Activated CD8-positive, alpha-beta memory T cell treated with anti-CD3 and anti-CD28 coated beads, Interleukin-2, amount 50 U/mL, for 48 hours (primary cell): ENCODE measurements at places on chromosomes 7 and 10.

- DNase-seq = no peak
Measured at GRCh38 chr7:140494867-140495266, 15.6 kb upstream of the MKRN1 start.

GRCh38 chr7:115300231-115300870 lies 378.5 kb downstream of the MDFIC start:
- DNase-seq = no peak

GRCh38 chr7:27423821-27424220 lies 181.2 kb downstream of the EVX1 start:
- no peak for DNase-seq

DNA sequence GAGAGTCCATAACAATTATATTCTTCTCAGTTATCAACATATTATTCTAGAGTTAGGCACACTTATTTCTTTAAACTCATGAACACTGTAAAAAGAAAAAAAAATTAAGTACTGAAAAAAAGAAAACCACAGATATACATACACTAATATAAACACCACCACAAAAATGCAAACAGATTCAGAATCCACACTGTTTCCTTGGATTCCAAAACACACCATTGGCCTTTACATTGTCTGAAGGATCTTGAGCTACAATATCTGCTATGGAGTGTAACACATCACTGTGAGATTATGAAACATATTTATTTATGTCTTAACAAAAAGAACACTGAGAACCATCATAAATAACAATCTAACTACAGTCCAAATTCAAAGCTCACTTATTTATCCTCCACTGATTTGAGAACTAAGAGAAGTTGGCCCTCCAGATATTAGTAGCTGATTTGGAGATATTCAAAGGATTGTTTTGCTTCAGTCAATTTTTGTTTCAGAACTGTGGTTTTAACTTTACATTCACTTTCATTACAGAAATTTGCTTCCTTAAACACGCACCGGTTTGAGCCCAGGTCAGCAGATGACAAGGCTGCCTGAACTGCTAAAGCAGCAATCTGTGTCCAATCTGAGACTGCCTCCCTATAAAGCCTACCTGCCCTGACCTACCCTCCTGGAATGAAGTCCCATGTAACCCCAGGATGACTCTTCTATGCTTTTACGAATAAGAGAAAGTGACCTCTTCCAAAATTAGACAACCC lies 47.0 kb upstream of the CDK1 start:
- no peak for DNase-seq

DNA sequence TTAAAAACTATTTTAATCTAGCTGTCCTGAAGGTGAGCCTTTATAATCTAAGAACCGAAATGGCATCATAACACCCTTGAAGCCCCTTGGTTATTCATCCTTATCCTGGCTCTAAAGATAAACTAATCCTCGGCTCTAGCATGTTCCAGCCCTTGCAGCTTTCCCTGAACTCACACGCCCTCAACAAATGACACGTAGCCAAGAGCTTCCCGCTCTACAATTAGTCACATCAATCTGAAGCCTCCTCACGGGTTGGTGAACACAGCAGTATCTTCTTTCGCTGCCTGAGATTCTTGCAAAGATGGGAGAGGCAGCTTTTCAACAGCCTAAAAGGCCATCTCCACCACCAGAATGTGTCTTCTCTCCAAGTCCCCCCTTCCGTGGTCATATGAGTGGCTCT lies 4.1 kb downstream of the FRMD4A start:
- DNase-seq = no peak

- DNase-seq = no peak
Measured at GRCh38 chr10:15742102-15742501, 22.4 kb upstream of the ITGA8 start.

- no peak for DNase-seq
Measured at GRCh38 chr7:80095545-80095944, 39.1 kb upstream of the GNAI1 start.

- no peak for DNase-seq
Measured at GRCh38 chr7:13945670-13946069, 43.8 kb downstream of the ETV1 start.

DNA sequence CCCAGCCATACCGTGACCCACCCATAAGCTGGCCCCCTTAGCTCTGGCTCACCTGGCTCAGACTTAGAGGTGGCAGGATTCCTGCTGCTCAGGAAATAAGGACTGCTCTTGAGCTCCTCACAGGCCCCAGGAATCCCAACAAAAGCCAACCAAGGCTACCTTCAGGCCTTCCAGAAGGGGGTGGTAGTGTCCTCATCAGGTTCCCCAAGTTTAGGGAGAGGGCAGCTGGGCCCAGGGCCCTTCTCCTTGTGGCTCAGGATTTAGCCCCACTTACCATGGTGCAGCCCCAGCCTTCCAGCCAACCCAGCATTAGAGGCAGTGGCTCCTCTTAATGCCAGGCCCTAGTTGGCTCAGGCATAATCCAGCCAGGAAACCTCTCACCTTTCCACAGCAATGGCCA lies 23.5 kb downstream of the NPFFR1 start:
- no peak for DNase-seq

GRCh38 chr7:139936760-139937310 lies 107.8 kb downstream of the TBXAS1 start:
- no peak for DNase-seq

- DNase-seq = no peak
Measured at GRCh38 chr10:35792291-35792690, 150.2 kb upstream of the FZD8 start.

DNA sequence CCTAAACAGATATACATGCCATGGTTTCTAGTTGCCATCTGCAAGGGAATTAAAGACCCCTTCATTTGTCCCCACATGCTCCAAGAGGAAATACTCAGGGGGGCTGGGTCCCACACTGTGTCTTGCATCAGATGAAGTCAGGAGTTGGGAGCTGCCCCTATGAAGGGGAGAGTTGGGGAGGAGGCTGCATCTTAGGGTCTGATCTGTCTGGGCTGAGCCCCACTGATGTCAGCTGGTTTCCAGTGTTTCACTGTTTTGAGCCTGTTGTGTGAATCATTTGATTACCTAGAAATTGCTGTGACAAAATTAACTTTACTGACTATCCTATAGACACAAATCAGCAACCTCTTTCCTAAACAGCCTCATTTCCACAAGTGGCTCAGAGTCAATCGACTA lies 4.9 kb upstream of the ADCY1 start:
- DNase-seq = no peak

DNA sequence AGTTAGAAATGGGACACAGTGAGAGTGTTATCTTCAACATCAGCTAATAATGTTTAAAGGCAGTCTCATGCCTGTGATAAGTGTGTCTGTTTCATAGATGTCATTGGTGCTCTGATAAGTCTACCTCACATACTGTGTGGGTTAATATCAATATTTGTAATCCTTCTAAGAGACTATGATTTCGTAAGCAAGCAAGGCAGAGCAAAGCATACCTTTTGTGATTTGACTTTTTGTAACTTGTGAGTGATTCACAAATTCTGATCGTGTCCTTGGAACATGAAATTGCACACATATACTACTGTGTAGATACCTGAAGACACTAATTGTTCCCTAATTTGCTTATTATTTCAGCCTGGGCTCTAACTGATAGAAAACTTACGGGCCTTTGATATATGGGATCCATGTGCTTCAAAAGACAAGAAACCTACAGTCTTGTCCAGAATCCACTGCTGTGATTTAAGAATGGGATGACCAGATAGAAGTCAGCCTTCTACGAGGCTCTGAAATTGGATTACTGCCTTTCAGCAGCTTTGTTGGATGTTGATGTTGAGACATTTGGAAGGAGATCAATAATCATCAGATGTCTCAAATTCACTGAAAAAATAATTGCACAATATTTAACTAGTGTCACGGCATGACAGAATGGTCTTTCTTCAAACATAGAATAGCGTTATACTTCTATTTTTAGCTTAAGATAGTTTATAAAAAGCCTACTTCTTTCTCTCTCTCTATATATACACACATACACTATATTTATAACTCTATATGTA lies 63.2 kb upstream of the KLF6 start:
- DNase-seq = no peak

GRCh38 chr7:117350027-117350426 lies 27.2 kb upstream of the WNT2 start:
- no peak for DNase-seq

DNA sequence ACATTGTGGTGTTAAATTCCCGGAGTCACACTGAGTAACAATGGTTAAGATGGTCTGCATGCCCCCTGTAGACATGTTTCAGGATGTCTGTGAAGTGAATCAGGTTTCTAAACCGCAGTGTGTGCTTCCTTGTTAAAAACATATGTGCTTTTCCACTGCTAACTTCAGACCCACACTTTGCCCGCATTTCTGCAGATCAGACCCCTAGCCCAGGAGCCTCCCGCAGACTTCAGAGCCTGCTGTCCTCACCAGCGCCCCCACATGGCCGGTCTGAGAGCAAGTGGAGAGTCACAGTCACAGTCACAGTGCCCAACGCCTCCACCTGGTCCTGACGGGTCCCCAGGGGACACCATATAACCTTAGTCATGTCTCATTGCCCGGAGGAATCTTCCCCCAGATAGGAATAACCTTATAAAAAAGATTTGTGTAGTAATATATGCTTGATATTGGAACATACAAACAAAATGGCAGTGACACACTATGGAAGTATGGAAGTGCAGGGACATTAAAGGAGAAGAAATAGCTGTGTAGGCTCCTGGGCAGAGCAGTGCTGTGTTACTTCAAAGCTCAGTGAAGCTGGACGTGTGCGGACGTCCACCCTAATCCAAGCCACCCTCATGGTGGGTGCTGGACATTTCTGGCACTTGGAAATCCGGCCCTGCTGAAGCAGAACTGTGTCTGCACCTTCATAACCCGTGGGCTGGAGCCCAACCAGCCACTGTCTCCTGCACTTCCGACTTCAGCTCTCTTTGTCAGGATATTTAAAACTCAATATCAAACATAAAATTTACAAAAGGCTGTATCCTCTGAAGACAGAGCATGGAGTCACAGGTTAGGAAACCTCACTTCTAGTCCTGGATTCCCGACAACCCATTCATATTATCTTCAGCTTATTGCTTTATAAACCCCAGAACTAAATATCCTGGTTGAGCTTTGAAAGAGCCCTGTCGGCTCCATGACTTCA lies 29.0 kb downstream of the GSTO2 start:
- DNase-seq = peak; percentile 78

DNA sequence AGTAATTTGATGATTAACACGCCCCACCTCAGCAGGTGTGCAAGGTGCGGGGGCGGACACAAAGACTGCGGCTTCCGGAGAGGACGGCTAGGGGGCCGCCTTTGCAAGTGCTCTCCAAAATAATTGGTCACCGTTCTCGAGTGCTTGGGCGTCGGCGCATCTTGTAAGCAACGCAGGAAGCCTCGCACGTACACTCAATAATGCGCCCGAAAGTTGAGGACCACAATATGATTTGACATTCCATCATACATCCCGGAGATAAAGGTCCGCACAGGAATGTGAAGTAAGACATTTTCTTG lies 114.7 kb downstream of the EBF3 start:
- no peak for DNase-seq

- no peak for DNase-seq
Measured at GRCh38 chr7:150972023-150972468, 6.1 kb downstream of the KCNH2 start.

GRCh38 chr10:110651044-110651958 lies 7.2 kb downstream of the RBM20 start:
- DNase-seq = no peak

DNA sequence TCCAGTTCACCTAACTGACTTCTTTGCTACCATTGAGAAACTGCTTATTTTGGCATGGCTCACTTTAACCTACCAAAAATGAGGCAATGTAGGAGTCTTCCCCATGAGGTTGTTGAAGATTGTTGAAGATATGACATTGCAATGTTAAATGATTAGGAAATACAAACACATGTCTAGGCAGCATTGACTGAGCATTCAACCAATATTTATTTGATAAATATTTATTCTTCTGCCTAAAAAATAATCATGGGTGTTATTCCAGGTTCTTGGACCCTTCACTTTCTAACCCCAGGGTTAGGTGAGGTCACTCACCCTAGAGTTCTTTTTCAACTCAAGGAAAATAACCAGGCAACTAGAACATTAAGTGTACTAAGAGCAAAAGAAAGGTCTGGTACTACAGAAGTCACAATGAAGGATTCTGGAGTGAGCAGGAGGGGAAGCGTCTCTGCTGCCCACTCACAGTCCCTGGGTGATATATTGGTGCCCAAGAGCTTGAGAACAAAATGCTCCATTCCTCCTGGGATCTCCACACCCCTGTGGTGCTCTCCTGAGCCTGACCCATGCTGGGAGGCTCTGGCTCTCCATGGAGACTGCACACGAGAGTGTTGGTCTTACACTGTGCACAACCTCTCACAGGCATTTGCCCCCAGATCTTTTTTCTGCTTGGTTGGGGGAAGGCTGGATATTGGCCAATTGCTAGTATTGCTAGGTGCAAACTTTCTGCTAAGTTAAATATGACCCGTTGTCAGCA lies 123.4 kb downstream of the SPAG6 start:
- no peak for DNase-seq

GRCh38 chr7:100829150-100829716 lies 1.9 kb upstream of the EPHB4 start:
- no peak for DNase-seq

DNA sequence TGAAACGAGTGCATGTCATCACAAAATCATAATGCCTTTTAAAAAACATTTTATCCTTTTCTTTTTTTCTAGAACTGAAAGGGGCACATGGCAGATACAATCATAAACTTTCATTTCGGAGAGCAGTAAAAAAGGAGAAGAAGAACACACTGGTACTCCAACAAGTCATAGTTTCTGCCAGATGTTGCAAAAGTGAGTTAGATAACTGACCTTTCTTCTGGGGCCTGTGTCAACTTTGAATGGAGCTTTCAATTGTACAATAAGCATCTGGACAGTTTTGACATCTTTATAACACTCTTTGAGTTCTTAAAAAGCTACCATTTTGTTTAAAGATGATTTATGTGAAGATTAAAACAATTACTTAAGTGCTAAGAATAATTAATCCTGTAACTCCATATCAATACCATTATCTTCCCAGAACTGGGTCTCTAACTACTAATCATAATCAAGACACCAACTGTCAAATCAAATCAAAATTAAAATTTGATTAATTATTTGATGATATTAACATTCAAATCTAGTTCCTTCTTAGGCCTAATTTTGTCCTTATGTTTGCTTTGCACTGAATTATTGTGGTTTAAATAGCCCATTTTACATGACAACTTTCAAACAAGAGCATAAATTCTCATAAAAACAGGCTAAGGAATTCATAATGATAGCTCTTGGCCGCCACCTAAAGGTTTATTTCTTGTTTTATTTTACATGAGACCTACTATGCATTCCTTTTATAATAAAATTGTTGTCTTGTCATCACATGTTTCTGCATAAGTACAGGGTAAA lies 19.5 kb upstream of the ITGB8 start:
- no peak for DNase-seq
